ENCODE measurements at places on chromosomes 3 and 15. TPM values are rescaled to one million over a fixed set of nuclear protein-coding genes. Genes with fewer than 3 reads are reported as not detected.

ARGFX gene
- total RNA-seq = not detected

IMPG2 gene
- 0.53 TPM for total RNA-seq

SLC35A5 gene
- 23.9 TPM for total RNA-seq

GATA2 gene
- total RNA-seq = 23.9 TPM

ZNF660 gene
- total RNA-seq = 19.2 TPM

SEC61A1 gene
- total RNA-seq = 207 TPM

SPTSSB gene
- total RNA-seq = 28.8 TPM

GREM1 gene
- 56.6 TPM for total RNA-seq

CHRNA7 gene
- total RNA-seq = 5.3 TPM

PRSS50 gene
- 1.1 TPM for total RNA-seq

CHST2 gene
- 17.5 TPM for total RNA-seq

HLTF gene
- 49.9 TPM for total RNA-seq

RTF1 gene
- 54.4 TPM for total RNA-seq

FAM43A gene
- 13.9 TPM for total RNA-seq

IFT122 gene
- total RNA-seq = 41.6 TPM

DNAJB11 gene
- total RNA-seq = 68.5 TPM

GRM7 gene
- 10.8 TPM for total RNA-seq

BBS4 gene
- total RNA-seq = 17.1 TPM

HDDC3 gene
- 16.8 TPM for total RNA-seq

CCR2 gene
- not detected for total RNA-seq

AMIGO3 gene
- total RNA-seq = not detected

ANKDD1A gene
- 3.2 TPM for total RNA-seq

GHSR gene
- total RNA-seq = not detected

RPL35A gene
- total RNA-seq = 1,179 TPM

GRAMD1C gene
- total RNA-seq = 7.3 TPM

MYL3 gene
- total RNA-seq = 5.4 TPM

IL17RC gene
- 30.0 TPM for total RNA-seq

TP63 gene
- total RNA-seq = 16.1 TPM

CYP8B1 gene
- total RNA-seq = not detected
